ENCODE measurements at places on chromosomes 4 and X.

GRCh38 chr4:63620271-63620670, 789.0 kb downstream of the TECRL start:
- DNase-seq, result no peak

DNA sequence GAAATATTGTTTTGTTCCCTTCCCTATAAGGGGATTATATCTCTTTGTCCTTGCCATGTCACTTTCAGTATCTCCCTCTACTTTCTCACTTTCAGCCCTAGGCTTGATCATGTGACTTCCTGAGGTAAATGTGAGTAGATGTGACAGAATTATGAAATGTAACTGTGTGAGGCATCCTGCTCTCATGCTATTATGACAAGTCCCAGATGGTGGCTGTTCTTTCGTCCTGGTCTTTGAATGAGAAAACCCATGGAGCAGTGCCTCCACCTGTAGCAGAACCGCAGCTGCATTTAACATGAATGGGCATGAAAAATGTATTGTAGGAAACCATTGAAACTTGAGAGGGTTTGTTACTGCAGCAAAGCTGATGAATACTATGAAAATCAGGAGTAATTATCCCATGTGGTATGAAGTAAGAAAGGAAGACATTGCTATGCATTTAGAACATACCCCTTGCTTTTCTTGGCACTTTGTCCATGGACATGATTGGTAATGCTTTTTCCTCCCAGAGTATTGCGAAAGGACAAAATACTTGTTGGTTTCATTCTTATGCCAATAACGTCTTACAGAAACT, 202.2 kb upstream of the GPRIN3 start:
- DNase-seq, result no peak

- no peak for DNase-seq
These were observed 53.1 kb downstream of the SPATA4 start for GRCh38 chr4:176142253-176142652.

GRCh38 chr4:130705023-130705422, 1609.1 kb downstream of the C4orf33 start:
- no peak for DNase-seq

All from activated gamma-delta T cell treated with anti-CD3 and anti-CD28 coated beads, Interleukin-2, amount 50 U/mL, for 16 hours (primary cell).